ENCODE measurements at places on chromosomes 7 and 10. TPM values are rescaled to one million over a fixed set of nuclear protein-coding genes. Genes with fewer than 3 reads are reported as not detected.
A peak's percentile ranks its signal among the peaks of the same experiment; 100 is the strongest.

- no peak for DNase-seq
- H3K27ac ChIP-seq = no peak overlapping the region
- H3K4me1 ChIP-seq = peaks cover 4% of the 10 kb centered on the region
- H3K36me3 ChIP-seq = no peaks in the 10 kb centered on the region
- no peaks in the 10 kb centered on the region for H3K27me3 ChIP-seq
Observed at GRCh38 chr7:117021366-117021765, 68.1 kb downstream of the ST7 start.

GRCh38 chr7:44967571-44968446 is 11.0 kb downstream of the MYO1G start:
- H3K27ac ChIP-seq = no peak overlapping the region
- no peaks in the 10 kb centered on the region for H3K27me3 ChIP-seq
- no peak overlapping the region for H3K4me3 ChIP-seq

Gene SPDYE2B
- total RNA-seq = not detected

DNA sequence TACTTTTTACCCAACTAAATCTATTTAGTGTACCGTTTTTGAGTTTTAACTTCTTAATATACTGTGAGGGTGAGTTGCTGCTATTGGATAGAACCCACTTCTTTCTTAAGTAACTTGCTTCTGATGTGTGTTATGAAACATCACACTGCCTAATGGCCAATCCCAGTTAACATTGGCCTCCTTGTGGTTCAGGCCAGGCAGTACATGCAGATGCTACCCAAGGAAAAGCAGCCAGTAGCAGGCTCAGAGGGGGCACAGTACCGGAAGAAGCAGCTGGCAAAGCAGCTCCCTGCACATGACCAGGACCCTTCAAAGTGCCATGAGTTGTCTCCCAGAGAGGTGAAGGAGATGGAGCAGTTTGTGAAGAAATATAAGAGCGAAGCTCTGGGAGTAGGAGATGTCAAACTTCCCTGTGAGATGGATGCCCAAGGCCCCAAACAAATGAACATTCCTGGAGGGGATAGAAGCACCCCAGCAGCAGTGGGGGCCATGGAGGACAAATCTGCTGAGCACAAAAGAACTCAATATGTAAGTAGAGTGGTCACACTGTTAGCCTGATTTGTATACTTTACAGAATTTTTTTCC is 39.7 kb downstream of the TES start:
- H3K27me3 ChIP-seq = no peaks in the 10 kb centered on the region
- H3K27ac ChIP-seq = no peak overlapping the region
- no peaks in the 10 kb centered on the region for H3K4me1 ChIP-seq
- DNase-seq = no peak
- no peak overlapping the region for H3K4me3 ChIP-seq
- H3K36me3 ChIP-seq = no peaks in the 10 kb centered on the region

DNA sequence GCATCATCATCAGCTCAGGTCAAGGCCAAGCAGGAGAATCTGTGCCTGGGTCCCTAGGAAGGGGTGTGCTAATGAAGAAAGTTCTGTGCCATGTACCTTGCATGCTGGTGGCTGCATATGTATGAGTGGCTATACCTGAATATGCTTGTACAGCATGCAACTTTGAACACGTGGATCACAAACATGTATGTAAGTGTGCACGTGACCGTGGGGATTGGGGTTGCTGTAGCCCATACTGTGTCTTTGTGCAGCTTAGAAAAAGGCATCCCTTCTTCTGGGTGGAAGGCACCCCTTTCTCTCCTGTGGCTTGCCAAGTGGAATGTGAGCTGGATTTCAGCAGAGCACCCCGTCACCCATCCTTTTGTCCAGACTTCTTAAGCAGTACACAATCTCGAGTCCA is 13.8 kb downstream of the EMX2 start:
- no peaks in the 10 kb centered on the region for H3K4me1 ChIP-seq
- DNase-seq = no peak
- no peak overlapping the region for H3K27ac ChIP-seq
- H3K27me3 ChIP-seq = peaks cover 14% of the 10 kb centered on the region
- no peak overlapping the region for H3K4me3 ChIP-seq
- no peaks in the 10 kb centered on the region for H3K36me3 ChIP-seq

DNA sequence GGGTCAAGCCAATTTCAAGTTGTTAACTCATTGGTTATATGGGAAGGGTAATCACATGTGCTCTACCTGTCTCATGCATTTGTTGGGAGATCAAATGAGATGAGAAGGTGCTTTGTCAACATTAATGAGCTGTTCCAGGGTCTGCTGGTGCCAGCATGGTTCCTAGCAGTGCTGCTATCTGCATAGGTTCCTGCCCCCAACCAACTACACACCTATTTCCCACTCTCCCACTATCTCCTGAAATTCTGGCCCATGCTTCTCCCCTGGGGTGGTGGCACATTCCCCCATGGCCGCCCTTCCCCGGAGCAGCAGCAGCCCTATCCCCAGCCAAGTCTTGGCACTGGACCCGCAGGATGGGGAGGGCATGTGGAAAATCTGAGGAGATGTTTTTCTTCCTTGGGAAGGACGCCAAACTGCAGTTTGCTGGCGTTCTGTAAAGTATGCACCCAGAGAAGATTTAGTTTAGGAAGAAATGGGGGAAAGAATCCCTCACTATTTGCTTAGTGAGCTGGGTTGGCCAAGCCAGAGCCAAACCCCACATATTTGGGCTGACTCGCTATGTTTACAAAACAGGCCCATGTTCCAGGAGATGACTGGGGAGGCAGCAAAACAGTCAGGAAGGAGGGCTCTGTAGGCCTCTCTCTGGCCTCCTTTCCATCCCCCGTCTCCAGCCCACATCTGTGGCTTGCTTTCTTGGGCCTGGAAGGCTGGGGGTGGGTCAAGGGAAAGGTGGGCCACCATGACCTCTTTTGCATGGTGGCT is 42.5 kb downstream of the PPP1R3C start:
- peak; percentile 31 for DNase-seq
- H3K27ac ChIP-seq = peak overlapping the region; percentile 53
- H3K4me3 ChIP-seq = no peak overlapping the region
- H3K4me1 ChIP-seq = peaks cover 20% of the 10 kb centered on the region
- no peaks in the 10 kb centered on the region for H3K36me3 ChIP-seq

DNA sequence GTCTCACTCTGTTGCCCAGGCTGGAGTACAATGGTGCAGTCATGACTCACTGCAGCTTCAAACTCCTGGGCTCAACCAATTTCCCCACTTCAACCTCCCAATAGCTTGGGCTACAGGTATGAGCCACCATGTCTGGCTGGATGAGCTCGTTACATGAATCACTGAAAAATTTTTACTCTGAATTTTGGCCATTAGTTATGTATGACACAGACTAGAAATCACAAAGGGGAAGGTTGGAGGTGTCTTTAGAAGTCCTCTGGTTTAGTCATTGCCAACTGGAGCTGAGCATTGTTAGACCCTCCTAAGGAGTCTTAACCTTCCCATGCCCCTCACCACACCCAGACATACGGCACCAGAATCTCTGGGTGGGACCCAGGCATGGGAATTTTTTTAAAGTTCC is 34.7 kb downstream of the SVIL start:
- peaks cover 14% of the 10 kb centered on the region for H3K4me1 ChIP-seq
- H3K36me3 ChIP-seq = no peaks in the 10 kb centered on the region
- H3K4me3 ChIP-seq = no peak overlapping the region
- no peaks in the 10 kb centered on the region for H3K27me3 ChIP-seq
- H3K27ac ChIP-seq = peak overlapping the region; percentile 13

DNA sequence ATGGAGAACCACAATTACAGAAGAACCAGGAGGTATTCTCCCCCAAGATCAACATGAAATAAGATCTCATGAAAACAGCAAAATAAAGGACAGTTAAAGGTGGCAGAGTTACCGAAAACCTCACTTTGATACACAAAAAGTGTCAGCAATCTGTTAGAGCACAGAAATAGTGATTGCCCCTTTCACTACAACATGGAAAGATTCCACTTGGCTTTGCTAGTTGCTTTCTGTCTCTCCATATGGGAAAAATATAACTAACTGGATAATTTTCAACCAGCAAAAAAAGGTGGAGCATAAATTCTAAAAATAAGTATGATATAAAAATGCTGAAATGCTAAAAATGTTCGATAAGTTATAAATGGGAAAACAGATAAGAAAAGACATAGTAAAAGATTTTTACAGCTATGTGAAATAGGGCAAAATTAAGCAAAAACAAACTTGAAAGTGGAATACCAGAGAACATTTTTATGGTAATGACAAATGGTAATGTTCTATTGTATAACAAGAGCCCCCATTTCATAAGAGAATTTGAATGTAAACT is 90.2 kb downstream of the GPR85 start:
- H3K4me1 ChIP-seq = no peaks in the 10 kb centered on the region
- DNase-seq = no peak
- no peak overlapping the region for H3K27ac ChIP-seq
- H3K27me3 ChIP-seq = no peaks in the 10 kb centered on the region

GRCh38 chr7:106462365-106462859 is 177.6 kb upstream of the NAMPT start:
- H3K36me3 ChIP-seq = no peaks in the 10 kb centered on the region
- no peaks in the 10 kb centered on the region for H3K4me1 ChIP-seq
- no peak for DNase-seq
- no peak overlapping the region for H3K4me3 ChIP-seq

GRCh38 chr7:71746006-71746405 is 614.1 kb downstream of the GALNT17 start:
- no peak overlapping the region for H3K4me3 ChIP-seq
- H3K27ac ChIP-seq = no peak overlapping the region
- no peaks in the 10 kb centered on the region for H3K4me1 ChIP-seq
- no peaks in the 10 kb centered on the region for H3K27me3 ChIP-seq
- H3K36me3 ChIP-seq = no peaks in the 10 kb centered on the region
- DNase-seq = no peak

GRCh38 chr10:75639736-75640135 is 208.3 kb downstream of the LRMDA start:
- no peak overlapping the region for H3K4me3 ChIP-seq
- H3K36me3 ChIP-seq = no peaks in the 10 kb centered on the region
- H3K27ac ChIP-seq = no peak overlapping the region
- H3K4me1 ChIP-seq = no peaks in the 10 kb centered on the region
- H3K27me3 ChIP-seq = no peaks in the 10 kb centered on the region
- no peak for DNase-seq

- H3K4me3 ChIP-seq = no peak overlapping the region
- H3K36me3 ChIP-seq = no peaks in the 10 kb centered on the region
- no peaks in the 10 kb centered on the region for H3K4me1 ChIP-seq
- H3K27ac ChIP-seq = no peak overlapping the region
Observed at GRCh38 chr10:74718208-74718607, 108.2 kb upstream of the KAT6B start.

DNA sequence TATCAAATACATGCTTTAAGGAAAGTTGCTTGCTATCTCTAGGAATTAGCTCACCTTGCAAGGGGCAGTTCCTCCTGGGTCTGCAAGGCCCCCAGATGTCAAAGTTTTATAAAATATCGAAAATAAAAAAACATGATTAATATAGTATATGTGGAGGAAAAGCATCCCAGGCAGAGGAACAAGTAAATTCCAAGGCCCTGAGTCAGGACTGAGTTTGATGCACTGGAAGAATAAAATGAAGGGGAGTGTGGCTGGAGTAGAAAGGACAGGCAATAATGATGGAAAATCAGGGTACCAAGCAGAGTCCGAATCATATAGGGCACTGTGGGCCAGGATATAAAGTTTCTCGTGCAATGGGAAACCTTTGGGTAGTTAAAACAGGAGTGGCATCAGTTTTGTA is 112.4 kb upstream of the EEPD1 start:
- H3K27me3 ChIP-seq = no peaks in the 10 kb centered on the region
- H3K27ac ChIP-seq = no peak overlapping the region
- H3K36me3 ChIP-seq = no peaks in the 10 kb centered on the region
- peaks cover 3% of the 10 kb centered on the region for H3K4me1 ChIP-seq
- no peak overlapping the region for H3K4me3 ChIP-seq
